Stimulated activated naive CD8-positive, alpha-beta T cell treated with anti-CD3 and anti-CD28 coated beads, Interleukin-15, amount 100 ng/mL, for 72 hours (primary cell): ENCODE measurements at places on chromosomes 3 and 15.

DNA sequence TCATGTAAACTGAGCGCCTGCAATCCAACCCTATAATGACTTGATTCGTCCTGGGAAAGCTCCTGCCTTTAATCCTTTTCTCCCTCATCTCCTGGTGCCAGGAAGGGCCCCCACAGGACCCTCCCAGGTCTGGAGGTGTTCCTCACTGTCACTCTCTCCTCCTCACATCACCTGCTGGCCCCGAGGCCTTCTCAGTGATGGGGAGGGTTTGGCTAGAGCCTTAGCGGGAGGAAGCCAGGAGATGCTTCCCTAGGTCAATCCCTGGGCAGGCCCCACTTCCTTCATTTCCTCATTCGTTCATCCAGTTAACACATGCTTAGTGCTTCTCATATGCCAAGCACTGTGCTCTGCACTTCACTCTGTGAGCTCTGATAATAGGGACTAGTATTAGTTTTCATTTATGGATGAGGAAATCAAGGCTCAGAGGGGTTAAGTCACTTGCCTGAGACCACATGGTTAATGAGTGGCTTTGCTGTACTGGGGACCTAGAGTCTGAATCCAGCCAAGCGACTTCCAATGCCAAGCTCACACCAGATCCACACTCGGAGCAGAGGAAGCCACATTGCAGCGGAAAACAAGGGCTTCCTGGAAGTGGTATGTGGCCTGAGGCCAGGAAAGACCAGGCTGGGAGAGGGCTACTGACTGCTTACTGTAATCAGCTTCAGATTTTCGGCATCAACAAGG, 50.3 kb upstream of the CHRNB4 start:
- no peak for DNase-seq

DNA sequence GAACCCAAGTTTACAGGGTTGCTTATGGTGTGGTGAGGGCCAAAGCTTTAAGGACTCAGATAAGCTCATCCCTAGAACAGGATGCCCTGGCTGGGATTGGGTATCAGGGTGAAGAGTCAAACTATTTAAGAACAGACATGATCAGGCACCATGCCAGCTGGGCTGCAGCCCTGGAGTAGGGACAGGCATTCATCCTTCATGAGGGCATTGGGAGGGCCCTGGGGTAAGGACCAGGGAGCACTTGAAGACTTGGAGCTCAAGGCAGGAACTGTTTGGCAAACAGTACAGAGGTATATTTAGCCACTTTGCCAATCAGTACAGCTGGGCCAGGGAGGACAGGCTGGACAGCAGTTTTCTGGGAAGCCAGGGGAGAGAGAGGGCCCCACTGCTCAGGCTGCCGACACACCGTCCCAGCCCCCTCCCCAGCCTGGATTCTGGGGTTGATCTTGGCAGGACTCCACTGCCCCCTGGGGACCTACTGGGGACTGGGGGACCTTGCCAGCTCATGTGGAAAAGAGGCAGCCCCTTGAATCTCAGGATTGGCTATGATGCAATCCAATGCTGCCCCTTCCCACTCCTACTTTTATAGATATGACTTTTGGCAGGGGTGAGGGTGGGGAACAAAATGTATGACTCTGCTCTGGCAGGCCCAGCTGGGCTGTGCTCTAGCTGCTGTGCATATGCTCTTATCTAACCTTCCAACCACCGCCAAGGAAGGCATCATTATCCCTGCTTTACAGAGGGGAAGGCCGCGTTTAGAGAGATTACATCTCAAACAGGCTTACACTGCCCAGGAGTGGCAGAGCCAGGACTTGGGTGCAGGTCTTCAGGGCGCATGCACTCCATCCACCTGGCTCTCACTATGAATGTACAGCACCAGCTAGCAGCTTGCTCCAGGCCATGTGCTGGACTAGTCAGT, 2.3 kb downstream of the PLA2G4E start:
- DNase-seq = no peak

DNA sequence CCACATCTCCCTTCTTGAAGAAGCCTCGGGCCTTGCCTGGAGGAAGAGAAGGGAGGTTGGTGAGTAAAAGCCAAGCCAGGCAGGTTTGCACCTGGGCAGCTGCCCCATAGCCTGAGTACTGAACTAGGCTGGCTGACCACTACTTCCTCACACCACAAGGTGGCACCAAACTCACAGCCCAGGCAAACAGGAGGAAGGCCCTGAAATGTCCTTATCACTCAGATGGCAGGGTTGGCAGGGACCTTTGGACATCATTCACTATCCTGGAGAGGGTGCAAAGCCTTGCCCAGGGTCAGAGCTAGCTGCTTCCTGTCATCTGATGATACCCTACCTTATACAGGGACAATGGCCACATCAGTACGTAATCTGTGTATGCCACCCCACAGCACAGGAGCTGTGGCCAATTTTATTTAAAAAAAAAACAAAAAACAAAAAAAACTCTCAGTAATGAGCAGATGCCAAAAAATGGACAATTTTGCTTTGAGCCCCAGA, 2.2 kb upstream of the GRAMD2A start:
- peak; percentile 77 for DNase-seq

DNA sequence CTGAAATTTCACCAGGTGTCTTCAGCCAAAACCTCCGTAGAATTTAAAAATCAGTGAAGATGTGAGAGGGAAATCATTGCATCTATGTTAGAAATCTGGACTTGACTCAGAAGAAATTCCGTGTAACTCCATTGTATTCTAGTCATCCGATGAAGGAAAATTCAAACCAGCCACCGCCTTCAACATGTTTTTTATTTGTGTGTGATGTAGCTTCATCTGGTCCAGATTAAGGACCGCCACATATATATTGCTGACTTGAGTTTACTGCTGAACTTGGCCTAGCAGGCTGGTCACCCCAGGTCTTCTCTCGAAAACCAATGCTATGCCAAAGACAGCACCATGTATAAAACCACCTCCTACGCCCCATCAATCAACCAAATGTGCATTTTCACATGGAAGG, 120.9 kb downstream of the FOXP1 start:
- no peak for DNase-seq

- DNase-seq = no peak
Measured at GRCh38 chr3:158748237-158748828, 16.1 kb upstream of the RARRES1 start.

DNA sequence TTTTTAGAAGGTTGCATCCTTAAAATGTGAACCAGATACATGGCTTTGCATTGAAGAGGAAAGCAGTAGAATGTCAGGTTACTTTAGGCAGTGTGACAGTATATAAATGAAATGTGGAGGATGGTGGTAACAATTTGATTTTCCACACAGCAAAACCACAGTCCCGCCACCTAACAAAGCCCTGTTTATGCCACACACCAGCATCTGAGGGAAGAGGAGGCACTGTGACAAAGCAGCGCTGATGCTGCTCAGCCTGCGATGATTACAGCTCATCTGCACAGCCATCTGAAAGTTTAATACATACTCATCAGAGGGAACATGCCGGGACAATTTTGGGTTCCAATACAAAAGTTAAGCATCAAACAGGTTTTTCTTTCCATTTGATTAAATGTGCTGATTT, 8.9 kb downstream of the RNF7 start:
- DNase-seq = no peak

DNA sequence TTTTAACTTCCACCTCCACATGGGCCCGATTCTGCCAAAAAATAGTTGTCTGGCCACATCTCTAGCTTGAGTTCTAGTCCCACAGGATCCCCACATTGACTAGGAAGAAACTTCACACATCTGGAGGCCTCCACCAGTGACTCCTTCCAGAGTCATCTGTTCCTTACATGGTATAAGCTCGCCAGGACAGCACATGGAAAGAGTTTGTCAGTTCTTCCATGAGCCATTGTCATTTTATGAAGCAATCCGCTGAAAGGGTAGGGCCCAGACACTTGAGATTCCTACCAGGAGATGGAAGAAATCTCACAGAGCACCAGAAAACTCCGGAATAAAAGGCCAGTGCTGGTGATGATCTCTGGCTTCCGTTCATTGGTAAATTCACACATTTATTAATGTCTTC, 350.5 kb upstream of the ICE2 start:
- DNase-seq = no peak

- DNase-seq = peak; percentile 53
Measured at GRCh38 chr15:75732809-75733451, 20.3 kb upstream of the CSPG4 start.

GRCh38 chr3:124137216-124137615, 145.3 kb upstream of the ROPN1 start:
- no peak for DNase-seq

DNA sequence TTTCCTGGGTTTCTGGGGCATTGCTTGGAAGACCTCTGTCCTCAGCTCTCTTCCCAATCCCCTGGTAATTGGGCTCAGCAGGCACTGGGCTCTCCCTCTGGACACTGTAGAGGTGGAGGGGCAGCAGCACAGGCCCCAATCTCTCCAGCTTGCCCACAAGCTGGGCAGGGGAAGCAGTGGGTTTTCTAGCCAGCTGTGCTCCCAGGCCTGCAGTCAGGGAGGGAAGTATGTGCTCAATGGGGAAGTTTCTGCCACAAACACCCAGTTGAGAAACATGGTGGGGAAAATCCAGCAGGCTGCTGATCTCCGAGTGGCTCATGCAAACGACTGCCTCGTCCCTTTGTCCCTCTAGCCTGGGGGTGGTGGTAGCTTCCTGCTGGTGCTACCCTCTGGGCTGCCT, 12.8 kb upstream of the RFT1 start:
- no peak for DNase-seq

- no peak for DNase-seq
Measured at GRCh38 chr15:72463702-72464101, 10.4 kb upstream of the ARIH1 start.

- no peak for DNase-seq
Measured at GRCh38 chr15:60423537-60423936, 25.8 kb upstream of the ANXA2 start.

DNA sequence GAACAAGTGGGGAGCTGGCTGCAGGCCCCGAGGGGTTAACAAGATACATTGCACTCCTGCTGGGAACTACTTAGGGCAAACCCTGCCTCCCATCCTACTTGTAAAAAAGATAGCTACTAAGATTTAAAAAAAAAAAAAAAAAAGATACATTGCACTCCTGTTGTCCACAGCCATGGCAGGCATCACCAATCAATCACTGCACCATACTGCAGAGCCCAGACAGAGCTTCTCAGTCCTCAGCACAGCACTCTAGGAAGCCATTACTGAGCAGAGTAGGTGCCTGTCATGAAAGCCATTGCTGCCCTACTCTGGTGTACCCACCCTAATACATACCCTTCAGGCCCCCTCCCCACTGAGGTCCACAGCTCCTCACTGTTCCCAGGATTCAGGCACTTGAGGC, 64.8 kb downstream of the RASGRF1 start:
- DNase-seq = no peak

DNA sequence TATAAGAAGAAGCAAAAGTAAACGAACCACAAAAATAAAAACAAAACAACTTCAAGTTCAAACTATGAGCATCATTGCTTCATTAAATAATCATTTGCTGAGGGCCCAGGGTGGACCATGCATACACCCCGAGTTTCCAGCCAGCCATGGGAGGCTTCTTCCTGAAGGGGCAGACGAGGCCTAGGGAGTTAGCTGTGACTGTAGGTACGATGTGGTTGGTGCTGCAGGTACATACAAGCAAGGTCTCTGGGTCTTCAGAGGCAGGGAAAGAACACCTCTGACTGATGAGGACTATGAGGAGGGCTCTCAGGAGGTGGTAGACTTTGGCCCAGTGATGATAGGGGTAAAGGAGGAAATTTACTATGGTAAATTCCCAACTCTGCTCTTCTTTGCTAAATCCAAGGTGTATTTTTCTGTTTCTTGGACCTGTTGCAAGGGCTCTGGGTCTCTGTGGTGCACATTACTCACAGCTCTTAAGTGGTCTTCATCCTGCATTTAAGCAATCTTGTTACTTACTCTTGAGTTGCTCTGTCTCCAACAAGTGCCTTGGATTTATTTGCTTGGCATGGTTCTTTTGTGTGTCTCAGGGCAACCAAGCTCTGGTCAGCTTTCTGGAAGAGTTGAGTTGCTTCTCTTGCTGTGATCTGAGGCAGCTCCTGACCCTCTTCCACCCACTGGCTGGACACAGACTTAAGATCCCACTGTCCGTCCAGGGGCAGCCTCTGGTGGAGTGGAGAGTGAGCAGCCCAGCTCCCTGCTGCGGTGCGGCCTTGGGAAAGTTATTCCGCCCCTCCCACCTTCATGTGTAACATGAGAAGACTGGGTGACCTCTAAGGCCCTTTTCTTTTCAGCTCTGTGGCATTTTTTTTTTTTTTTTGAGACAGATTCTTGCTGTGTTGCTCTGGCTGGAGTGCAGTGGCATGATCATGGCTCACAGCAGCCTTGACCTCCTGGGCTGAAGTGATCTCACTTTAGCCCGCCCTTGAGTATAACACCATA, 56.1 kb upstream of the KIF23 start:
- no peak for DNase-seq

DNA sequence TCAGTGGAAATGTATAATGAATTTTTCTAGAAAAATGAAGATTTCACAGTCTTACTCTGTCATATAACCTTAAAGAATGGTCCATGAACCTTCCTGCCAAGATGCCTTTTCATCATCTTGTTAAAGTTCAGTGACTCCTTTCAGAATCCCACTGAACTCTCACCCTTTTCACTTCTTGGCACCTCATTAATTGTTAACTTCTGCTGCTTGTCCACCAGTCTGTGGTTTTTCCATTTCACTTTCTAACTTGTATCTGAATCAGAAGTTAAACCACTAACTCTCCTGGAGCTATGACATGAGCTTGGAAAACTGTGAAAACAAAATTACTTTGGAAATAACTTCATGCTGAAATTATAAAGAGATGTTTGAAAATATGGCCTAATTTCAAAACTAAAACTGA, 281.2 kb upstream of the ALCAM start:
- no peak for DNase-seq

- DNase-seq = peak; percentile 10
Measured at GRCh38 chr3:139797724-139798343, 120.1 kb upstream of the NMNAT3 start.

DNA sequence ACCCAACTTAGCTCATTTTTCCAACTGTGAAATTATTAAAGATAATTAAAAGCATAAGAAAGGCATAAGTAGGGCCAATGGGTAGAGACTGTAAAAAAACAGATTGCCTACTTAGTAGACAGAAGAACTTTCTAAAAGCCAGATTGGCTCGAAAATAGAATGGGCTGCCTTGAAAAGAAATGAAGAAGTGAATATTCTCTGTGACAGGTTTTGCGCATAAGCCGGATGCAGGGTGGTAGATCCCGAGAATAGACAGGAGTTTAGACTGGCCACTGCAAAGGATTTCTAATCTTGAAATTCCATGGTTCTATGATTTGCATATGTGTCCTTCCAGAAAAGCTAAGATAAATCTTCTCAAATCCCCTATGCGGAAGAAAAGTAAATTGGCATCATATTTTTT, 173.3 kb upstream of the ICE2 start:
- DNase-seq = no peak

- DNase-seq = no peak
Measured at GRCh38 chr3:189588475-189589178, 42.6 kb upstream of the TP63 start.

DNA sequence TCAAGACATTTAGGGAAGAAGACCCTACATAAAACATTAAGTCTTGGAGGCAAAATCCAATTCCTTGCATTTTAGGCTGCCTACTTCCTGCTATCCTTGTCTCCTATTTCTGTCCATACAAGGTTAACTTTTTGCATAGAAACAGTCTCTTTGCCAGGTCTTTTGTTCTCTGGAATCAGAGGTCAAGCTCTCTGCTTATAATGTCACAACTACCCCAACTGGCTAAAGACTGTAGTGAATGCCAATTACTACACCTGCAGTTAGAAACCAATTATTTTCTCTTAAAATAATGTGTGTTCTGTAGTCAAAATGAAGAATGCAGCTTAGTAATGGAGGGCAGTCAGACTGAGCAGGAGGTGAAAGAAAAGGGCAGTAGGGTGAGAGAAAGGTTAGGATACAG, 856.2 kb downstream of the TUSC7 start:
- no peak for DNase-seq
